ENCODE measurements at places on chromosomes 3 and 15.

- DNase-seq = no peak
These were observed 1.0 kb upstream of the CCR5 start for GRCh38 chr3:46369675-46370132.

DNA sequence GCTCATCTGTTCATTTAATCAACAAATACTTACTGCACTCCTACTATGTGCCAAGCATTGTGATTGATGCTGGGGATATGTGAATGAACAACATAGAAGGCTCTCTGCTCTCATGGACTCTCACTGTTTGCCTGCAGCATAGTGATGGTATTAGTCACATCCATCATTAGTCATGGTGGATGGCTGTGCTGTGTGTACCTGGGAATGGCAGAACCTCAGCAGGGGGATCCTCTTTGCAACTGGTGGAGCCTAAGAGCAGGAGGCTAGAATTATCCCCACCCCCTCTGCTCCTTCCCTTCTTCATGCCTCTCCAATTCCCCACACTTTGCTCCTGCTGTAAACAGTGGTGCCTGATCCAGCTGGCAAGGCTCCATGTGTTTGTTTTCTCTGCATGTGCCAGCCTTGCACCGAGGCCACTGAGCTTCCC, 20.5 kb downstream of the BOC start:
- DNase-seq = no peak

DNA sequence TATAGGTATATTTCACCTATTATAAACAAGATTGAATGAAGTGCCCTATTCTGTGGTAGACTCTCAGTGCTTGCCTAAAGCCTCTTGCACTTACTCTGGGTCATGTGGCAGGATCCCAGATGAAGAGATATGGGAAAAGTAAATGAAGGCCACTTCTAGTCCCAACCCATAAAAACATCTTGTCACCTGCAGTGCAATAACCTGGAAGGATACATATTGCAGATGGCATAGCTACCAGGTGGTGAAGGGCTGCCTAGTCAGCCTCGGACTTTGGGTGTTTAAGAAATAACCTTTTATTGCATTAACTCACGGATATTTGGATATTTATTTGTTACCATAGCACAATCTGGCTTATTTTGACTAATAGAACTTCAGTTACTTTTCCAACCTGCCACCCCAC, 367.1 kb downstream of the UNC13C start:
- DNase-seq = no peak

DNA sequence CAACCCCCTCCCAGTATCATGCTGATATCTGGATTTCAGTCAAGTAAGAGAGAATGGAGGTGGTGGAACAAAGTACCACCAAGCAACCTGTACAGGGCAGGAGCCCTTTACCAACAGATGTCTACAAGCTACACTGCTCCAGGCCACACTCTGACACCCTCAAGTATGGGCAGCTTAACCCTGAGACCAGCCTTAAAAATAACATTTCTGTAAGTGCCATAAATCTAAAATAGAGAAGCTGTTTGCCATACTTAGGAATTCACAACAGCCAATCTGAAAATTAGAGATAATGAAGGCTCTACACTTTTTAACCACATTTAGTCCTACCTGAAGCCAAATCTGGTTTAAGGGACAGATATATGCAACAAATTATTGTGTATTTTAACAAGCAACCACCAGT, 59.7 kb downstream of the C3orf70 start:
- no peak for DNase-seq

DNA sequence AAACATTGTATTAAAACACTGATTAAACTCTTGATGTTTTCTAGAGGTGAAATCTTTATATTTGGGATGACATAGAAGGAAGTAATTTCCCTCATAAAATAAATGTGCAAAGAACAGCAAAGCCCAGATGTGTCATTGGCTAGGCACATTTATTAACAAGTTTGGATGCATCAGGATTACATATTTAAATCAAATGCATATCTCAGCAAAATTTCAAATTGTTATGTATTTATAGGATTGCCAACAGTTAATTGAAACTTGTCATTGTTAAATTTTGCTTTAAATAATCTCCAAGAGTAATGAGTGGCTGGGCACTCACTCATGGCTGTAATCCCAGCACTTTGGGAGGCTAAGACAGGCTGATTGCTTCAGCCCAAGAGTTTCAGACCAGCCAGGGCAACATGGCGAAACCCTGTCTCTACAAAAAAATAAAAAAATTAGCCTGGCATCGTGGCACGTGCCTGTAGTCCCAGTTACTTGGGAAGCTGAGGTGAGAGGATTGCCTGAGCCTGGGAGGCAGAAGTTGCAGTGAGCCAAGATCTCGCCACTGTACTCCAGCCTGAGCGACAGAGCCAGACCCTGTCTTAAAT, 28.2 kb downstream of the ARIH1 start:
- DNase-seq = no peak

Measured in T-helper 2 cell (primary cell).